ENCODE measurements at places on chromosomes 2 and 18. TPM values are rescaled to one million over a fixed set of nuclear protein-coding genes. Genes with fewer than 3 reads are reported as not detected.

GRCh38 chr2:133790711-133791110 lies 222.4 kb upstream of the NCKAP5 start:
- DNase-seq, result no peak

DNA sequence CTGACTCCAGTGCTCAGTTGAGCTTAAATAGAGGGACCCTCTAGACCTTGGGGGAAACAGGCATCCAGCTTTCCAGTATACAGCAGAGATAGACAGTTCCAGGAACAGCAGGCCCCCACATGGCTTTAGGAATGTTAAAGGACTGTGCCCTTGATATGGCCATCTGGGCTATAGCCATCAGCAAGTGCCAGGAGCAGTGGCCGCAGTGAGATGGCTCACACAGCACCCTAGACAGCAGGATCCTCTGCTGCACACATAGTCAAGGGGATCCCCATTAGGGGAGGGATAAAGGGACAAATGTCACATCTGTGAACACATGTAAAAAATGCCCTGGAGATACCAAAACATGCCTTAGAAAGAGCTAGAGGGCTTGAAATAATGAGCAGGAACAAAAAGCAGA lies 213.4 kb downstream of the PTH2R start:
- no peak for DNase-seq

OR6B2 gene
- total RNA-seq, result not detected

DNA sequence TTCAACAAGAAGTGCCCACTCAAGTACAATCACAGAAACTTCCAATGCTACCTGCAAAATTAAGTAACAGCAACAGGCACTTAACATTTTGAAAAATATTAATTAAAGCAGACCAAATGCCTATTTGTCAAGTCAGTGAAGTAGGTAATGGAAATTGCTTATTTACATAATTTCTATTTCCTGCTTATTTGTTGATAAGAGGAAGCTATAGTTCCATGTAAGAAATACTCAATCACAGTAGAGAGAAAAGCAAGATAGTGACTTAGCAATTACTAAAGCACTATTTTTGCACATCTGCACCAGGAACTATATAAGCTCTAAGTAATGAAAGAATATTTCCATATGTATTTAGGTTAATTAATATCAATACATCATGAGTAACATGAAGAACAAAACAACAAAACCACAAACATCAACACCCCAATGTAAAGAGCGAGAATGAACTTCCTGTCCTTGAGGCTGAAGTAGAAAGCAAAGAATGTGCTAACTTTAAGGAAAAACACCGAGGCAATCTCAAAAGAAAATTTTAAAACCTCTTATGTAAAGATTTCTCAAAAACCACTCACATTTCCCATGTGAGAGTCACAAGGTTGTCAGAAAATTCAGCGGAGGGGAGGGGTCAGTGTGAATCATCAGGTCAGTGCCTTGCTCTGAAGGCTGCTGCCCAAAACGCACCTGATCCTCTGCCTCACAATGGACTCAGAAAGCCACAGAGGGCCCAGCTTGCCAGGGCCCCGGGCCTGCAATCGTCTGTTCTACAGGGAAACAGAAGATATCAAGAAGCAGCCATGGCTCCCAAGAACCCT lies 12.5 kb downstream of the NPC1 start:
- DNase-seq, result no peak

GRCh38 chr2:198973181-198973580 lies 484.6 kb downstream of the SATB2 start:
- no peak for DNase-seq

TM4SF20 gene
- total RNA-seq, result not detected

DOK6 gene
- 2.5 TPM for total RNA-seq

Measured in right lobe of liver (tissue), 6 donors.